ENCODE measurements at places on chromosomes 2 and 18.

DNA sequence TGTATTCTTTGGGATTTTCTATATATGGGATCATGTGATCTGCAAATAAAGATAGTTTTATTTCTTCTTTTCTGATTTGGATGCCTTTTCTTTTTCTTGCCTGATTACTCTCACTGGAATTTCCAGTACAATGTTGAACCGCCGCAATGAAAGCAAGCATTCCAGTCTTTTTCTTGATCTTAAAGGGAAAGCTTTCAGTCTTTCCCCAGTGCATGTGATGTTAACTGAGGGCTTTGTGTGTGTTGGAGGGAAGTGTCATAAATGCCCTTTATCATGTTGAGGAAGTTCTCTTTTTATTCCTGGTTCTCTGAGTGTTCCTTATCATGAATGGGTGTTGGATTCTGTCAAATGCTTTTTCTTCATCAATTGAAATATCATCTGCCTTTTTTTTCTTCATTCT lies 16.9 kb upstream of the CYBRD1 start:
- no peak for DNase-seq

DNA sequence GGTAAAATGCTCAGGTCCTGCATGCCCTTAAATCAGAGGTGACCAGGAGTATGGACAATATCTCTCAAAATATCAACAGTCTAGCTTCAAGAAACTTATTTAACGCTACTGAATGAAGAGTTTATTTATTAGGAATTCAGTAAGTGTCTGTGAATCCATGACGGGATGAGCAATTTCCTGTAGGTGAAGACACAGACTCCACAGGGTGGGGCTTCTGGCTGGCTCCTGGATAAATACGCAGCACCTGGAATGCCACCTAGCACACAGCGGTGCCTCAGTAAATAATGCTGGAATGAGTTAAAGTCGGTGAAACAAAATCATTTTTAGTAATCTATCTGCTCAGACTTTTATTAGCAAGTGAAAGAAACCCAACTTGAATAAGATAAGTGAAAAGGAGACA lies 29.4 kb upstream of the MBP start:
- no peak for DNase-seq

DNA sequence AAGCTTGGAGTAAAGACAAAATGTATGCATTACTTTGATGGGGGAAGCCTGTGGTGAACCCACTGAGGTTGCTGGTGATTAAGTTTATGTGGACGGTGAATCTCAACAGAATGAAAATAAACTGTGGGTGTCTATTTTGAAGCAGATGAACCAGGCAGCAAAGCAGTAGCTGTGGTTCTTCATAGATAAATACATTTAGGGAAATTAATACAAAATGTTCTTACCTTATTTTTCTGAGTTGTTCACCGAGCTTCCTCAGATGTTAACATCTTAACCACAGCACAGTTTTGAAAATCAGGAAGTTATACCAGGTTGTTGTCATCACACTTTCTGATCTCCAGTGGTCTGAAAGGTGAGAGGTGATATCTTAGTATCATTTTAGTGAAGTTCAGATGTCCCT lies 53.9 kb downstream of the NCK2 start:
- DNase-seq: no peak

GRCh38 chr2:217356781-217357180 lies 496.9 kb upstream of the TNP1 start:
- no peak for DNase-seq

DNA sequence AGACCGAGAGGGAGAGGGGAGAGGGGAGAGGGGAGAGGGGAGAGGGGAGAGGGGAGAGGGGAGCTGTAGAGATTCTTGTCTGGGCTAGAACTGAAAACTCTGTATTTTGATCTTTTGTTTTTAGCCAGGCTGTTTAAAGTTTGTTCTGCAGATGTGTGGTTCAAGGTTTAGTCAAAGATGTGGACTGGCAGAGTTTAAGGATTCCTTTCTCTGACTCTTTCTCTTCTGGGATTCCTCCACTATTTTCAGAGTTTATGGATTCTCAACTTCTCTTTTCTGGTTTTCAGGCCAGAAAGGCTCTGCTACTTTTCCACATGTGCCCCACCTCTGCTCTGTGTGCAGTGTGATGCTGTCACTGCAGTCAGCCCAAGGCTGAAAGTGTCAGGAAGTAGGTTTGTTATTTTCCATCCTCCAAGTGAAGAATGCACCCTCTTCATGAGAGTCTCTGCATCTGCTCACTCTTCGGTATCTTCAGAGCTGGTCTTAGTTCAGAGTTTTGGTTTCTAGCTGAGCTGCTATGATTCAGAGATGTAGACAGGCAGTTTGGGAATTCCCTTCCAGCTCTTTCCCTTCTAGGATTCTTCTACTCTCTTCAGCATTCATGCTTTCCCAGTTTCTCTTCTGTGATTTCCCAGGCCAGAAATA lies 130.9 kb upstream of the SMAD7 start:
- no peak for DNase-seq

DNA sequence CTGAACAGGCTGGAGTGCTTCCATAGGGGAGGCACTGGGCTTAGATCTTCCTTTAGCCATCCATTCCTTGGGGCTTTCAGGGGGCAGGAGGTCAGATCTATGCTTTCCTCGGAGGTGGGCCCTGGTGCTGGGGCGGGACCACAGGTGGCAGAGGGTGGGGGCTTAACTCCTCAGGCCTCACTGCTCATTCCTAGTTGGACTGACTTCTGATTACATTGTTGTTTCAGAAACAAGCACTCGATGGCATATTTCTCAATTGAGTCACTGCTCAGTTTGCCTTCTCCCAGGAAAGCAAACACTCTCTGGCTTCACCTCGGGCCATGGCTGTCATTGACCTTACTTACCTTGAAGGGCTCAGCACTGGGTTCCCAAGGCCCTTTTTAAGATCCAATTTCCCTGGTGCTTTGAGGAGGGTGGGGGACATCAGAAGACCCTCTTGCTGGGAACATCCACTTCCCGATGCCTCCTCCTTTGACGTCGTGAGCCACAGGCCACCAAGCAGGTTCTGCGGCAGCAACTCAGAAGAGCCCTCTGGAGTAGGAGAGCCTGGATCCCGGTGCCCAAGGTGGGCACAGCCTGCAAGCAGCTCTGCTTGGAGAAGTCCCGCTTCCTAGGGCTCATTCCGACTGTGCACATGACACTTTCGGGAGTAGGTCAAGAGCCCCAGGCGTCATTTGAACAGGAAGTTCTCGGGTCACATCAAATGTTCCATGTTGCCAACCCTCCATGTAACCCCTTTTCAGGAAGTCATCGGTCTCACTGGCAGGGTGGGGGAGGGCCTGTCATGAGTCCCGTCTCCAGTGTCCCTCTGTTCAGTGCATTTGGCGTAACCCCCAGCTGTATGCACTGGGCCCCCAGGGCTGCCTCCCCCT lies 40.6 kb downstream of the SDC1 start:
- no peak for DNase-seq

DNA sequence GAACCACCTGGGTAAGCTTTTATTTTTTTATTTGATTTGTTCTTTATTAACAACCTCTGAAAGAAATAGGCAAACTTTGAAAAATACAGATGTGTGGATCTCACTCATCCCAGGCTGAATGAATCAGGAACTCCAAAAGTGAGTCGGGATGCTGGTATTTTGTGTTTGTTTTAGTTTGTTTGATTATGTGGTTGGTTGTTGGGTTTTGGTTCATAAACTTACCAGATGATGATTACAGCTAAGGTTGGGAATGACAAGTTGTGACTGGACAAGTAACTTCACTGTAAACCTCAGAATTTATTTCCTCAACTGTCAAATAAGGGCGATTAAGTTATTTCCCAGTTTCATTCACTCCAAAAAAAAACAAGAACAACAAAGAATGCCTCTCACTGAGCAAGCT lies 80.5 kb upstream of the KIF5C start:
- DNase-seq: no peak

DNA sequence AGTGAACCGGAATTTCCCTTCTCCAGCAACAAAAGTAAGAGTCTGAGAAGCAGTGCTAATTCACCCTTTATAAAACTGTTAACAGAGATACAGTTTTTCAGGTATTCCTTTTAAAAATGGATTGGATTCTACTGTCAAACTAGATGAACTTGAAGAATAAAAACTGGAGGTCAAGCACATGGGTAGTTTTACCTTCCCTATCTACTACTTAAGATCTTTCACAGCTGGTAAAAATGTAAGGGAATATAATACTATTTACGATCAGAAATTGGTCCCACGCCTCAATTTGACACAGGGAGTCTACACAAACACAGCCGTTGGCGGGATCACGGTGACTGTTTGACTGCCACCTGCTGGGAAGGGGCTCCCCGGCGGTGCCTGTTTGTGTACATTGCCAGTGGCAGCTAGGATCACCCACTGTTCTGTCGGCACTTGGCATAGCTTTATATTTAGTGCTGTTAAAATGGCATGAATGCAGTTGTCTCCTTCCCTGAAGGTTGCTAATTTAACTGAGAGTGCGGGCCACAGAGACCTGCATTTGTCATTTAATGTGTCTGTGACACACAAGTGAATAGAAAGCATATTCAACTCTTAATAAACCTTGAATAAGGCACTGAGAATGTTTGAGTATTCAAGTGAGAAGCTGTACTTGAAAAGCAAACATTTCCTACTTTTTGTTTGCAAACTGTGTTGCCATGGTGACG lies 59.5 kb downstream of the ABCG8 start:
- no peak for DNase-seq

GRCh38 chr18:56515522-56515921 lies 122.9 kb downstream of the TXNL1 start:
- no peak for DNase-seq

DNA sequence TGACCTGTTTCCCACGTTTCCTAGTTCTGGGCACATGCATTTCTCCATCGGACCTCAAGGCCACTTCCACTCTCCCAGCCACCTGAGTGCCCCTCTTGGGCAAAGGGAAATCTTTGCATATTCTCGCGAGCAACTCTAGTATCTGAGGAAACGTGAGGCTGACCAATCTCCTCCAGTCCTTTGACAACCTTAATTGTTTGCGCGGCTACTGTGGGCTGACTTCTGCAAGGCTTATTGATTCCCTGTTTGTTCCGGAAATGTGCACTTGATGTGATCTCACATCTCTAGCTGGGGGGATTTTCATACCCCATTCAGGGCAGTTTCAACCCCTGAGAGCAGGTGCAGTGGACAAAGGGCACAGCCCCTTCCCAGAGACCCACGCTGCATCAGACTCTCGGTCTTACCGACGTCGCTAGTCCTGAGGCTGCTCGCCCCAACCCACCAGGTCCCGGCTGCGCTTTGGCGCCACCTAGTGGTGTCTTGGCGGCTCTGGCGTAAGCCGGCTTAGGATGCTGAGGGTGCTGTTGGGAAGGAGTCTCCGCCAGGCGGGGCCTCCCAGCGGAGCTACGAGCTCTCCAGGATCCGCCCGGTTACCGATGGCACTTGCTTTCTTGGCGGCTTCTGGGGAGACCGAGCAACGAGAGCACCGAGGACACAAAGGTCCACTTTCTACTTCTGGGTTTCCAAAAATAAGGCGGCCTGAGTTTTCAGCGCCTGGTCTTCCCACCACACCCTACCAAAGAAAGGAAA lies 24.8 kb upstream of the SPR start:
- DNase-seq: peak; percentile 91

- no peak for DNase-seq
Observed at GRCh38 chr2:160387558-160388262, 105.9 kb downstream of the RBMS1 start.

DNA sequence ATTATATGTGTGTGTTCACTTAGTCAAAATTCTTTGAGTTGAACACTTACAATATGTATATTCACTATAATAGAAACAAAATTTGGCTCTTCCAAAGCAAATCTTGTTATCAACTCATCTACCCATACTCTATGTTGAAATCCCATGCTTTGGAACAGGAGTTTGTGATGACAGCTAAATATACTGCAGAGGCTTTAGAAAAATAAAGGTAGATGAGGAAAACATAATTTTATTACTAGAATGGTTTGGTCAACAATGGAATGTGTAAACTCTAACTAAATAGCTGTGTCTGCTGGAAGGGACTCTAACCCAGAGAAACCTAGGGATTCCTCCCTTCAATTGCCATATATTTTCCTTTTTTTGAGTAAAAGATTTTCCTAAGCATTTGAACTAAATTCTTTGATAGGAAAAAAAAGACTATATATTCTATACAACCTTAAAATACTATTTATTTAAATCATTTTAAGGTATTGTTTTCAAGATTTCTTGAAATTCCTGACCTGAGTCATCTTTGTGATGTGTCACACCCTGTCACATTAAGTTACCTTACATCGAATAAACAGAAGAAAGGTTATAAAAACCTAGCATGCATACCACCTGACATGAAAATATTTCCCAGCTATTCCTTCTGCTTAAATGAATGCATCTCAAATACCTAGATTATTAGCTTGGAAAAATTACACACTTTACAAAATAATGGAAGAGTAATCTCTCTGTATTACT lies 175.5 kb downstream of the OTX1 start:
- no peak for DNase-seq
